ENCODE measurements at places on chromosomes 2 and 18.

GRCh38 chr18:44325903-44326635 lies 354.6 kb upstream of the SETBP1 start:
- DNase-seq = no peak

DNA sequence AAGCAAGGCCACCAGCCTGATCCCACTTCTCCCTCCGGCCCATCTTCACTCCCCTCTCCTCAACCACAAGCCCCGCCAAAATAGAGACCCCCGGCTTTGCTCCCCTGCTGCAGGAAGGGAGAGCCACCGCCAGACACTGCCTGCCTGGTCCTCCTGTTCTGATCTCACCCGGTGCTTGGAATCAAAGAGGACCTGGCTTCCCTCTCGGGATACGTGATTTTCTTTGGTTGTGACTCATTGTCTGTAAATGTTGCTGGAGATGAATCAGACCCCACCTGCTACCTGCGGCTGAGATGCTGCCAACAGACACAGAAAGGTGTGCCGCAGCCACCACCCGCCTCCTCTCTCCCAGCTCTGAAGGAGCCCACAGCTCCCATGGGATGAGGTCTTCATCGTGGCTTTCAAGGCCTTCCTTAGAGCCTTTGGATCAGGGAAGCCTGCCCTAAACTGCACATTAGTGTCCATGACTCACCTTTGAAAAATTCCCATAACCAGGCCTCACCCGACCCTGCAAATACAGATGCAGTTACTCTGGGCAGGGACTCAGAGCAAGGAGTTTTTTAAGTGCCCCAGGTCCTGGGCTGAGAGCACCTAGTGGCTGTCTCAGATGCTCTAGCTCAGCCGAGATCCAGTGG lies 79.4 kb upstream of the ZNF532 start:
- DNase-seq = no peak

- no peak for DNase-seq
Observed at GRCh38 chr2:40098786-40099470, 319.9 kb upstream of the THUMPD2 start.

- DNase-seq = no peak
Observed at GRCh38 chr18:48569139-48569914, 30.5 kb downstream of the CTIF start.

- DNase-seq = no peak
Observed at GRCh38 chr2:134375935-134376334, 122.1 kb downstream of the MGAT5 start.

GRCh38 chr2:240529344-240529999 lies 28.3 kb downstream of the ANKMY1 start:
- DNase-seq = no peak

DNA sequence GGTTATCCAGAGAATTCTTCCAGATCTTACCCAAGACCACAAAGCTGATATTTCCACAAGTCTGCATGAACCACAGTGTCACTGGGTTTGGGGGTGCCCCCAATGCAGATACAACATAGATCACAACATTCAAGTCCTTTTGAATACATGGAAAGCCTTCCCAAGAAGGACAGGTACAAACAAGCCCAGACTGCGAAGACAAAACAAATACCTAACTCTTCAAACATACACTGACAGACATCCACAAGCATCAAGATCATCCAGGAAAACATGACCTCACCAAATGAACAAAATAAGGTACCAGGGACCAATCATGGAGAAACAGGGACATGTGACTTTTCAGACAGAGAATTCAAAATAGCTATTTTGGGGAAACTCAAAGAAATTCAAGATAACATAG lies 93.1 kb downstream of the MDH1 start:
- no peak for DNase-seq

DNA sequence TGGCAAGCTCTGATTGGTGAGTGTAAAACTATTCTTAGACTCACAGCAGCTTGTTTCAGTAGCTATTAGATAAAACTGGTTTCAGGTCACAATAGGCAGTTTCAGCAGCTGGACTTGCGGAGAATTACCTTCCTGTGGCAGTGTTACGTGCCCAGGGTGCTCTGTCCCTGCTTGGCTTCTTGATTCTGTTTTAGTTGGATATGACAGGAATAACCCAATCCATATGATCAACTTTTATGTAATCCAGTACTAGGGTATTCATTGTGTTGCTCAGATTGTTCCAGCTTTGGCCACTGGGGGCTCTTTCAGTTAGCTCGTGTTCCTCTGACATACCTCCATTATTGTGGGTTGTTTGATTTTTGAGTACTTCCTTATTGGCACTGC lies 43.1 kb downstream of the INPP4A start:
- DNase-seq = no peak

Data from CMK (cell line).